Fibroblast of skin of right biceps (primary cell): ENCODE measurements at places on chromosomes 7 and 10.
A peak's percentile ranks its signal among the peaks of the same experiment; 100 is the strongest.

DNA sequence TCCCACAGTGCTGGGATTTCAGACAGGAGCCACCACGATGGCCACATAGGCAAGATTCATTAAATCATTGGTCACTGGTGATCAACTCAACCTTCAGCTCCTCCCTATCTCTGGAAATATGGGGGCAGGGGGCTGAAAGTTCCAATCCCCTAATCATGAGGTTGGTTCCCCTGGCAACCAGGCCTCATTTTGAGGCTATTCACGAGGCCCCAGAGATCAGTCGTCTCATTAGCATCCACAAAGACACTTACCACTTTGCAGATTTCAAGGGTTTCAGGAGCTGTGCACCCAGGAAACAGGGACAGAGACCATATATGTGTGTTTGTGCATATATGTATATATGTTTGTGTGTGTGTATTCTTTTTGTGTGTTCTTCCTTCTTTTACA, 7.7 kb upstream of the GUSB start:
- no peak for DNase-seq

DNA sequence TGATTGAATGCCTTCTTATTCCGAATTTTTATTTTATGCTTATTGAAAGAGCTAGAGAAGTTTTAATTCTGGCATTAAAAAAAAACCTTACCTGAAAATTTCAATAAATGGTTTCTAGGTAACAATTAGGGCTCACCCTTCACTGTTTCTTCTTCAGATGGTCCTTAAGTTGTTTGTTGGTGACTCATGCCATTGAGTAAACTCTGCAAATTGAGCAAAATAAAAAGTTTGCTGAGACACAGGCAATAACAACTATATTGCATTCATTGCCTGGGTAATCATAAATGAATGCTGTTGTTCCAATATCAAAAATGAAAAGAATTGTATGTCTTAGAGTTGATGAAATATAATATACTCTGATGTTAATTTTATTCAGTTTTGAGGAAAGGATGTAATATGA, 300.3 kb downstream of the CDK14 start:
- DNase-seq: no peak

GRCh38 chr7:76191783-76192240, 9.9 kb upstream of the SRRM3 start:
- peak; percentile 62 for DNase-seq

DNA sequence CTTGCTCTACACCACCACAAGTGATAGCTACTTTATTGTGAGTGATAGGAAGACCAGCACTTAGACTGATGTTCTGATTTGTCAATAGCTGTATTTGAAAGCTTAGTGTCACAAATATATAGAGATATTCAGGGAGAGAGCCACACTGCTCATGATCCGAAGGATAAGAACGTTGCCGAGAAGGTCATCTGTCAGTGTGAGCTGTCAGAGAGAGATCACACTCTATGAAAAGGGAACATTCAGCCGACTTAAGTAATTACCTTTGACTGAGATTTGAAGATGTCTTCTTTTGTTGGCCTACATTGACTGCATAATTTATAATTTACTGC, 322.6 kb downstream of the TFEC start:
- DNase-seq: no peak

- peak; percentile 66 for DNase-seq
These were observed 109.6 kb downstream of the MYL10 start for GRCh38 chr7:101519324-101520023.
